ENCODE measurements at places on chromosomes 13 and 19.

DNA sequence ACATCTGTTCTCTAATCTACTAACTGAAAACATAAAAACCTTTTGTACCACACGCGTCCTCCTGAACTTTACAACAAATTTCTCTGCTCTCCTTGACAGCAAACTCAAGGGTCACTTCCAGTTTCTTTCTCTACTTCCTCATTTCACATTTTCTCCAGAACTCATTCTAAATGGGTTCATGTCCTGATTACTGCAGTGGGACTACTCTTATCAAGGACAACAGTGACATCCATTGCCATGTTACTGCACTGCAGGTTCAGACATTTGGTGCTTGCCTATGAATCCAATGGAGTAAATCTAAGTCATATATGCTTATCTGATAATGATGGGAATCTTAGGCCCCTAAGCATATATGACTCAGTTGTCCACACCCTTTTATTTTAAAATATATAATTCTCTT is 35.3 kb downstream of the FPR3 start:
- no peak for DNase-seq

GRCh38 chr13:54263868-54264267 is 1235.3 kb downstream of the OLFM4 start:
- no peak for DNase-seq

DNA sequence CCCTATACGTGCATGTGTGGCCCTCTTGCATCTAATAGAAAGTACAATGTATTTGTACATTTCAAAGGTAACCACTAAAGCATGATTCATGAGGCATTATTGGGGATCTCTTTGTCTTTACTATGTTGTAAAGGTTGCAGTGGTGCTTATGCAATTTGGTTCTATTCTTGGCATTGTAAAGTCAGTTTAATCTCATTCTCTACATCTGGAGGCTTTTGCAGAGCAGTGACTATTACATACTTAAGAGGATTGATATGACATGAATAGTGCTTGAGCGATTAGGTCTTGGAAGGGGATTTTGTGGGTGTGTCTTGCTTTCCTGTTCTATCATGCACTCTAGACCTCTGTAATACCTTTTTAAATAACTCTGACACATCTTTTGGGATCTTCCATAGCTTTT is 610.0 kb downstream of the EFNB2 start:
- DNase-seq = no peak

GRCh38 chr13:102935896-102936321 is 90.1 kb downstream of the ERCC5 start:
- DNase-seq = no peak

GRCh38 chr13:41019578-41020347 is 647 bp upstream of the ELF1 start:
- no peak for DNase-seq

DNA sequence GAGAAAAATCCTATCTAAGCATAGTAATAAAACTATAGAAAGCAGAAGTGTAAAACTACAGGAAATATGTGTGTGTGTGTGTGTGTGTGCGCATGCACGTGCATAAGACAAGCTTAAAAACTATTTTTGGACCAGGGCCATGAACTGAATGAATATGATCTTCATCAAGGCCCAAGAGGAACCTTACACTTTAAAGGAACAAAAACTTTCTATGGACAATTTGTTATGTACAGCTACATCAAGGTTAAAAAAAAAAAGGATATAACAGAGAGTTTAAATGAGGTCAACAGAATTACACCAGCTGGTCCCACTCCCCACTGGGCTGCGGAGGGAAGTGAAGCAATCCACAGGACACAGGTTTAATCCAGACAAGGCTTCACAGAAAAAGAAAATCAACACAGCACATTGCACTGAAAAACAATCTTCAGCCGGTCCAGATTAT is 151.1 kb downstream of the LHFPL6 start:
- DNase-seq = no peak

- no peak for DNase-seq
Observed at GRCh38 chr19:51799034-51799773, 4.2 kb downstream of the FPR3 start.

GRCh38 chr13:87274209-87274819 is 396.9 kb upstream of the SLITRK5 start:
- DNase-seq = peak; percentile 9

GRCh38 chr19:47794526-47794925 is 9.8 kb downstream of the TPRX1 start:
- DNase-seq = no peak

- DNase-seq = no peak
Observed at GRCh38 chr13:50133358-50133953, 118.2 kb downstream of the KCNRG start.

DNA sequence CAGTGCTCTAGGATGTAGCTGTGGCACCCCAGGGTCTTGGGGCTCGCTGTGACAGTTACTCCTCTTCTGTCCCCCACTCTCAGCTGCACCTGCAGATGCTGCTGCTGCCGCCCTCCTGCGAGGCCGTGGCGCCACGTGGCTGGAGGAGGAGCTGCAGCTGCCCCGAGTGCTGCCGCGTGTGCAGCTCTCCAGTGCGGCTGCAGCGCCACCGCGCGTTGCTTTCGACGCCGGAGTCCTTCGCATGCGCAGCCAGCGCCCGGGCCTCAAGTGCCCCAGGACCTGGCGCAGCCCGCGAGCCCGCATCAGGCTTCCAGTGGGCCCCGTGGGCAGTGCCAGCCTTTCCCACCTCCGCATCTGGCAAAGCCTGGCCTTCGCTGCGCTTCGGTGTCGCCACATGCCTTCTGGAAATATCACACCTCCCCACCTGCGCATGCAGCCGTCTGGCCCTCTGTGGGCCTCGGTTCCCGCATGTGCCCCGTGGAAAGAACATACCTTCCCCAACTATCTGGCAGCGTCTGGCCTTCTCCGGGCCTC is 692 bp upstream of the ZNF580 start:
- peak; percentile 74 for DNase-seq

DNA sequence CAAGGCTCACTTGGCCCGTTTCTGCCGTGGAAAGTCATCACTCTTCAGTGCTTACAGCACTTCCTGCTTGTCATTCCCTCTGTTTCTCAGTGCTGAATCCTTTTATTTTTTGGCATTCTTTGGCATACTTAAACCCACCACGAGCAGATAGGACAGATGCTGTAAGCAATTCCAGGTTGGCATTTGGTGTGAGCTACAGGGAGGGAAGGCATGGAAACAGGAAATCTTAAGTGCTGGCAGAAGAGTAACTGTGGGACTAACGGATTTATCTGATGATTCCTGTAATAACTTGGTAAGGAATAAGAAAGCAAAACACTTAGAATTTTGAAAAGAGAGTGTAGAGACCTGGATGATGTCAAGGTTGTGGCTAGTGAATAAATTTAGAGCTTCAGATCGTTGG is 273.4 kb downstream of the GPC6 start:
- no peak for DNase-seq

GRCh38 chr19:43780706-43781525 is at the start of gene KCNN4:
Gene KCNN4 (minus strand): TSS chr19:43780973. CDS start chr19:43780861, 112 bp downstream.
- DNase-seq = peak; percentile 52

DNA sequence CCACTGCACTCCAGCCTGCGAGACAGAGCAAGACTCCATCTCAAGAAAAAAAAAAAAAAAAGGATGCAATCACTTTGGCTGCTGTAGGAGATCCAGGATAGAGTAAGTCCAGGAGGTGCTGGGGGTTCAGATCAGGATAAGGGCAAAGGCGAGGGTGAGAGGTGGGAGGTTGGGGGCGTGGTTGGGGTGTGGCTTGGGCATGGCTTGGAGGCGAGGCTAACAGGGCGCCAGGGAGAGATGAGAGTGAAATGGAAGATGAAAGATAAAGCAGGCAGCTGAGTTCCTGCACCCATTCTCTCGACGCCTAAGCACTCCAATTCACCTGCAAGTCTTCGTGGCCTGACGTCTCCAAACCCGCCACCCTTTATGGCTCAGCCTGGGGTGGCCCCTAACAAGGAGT is 25.0 kb upstream of the ZNRF4 start:
- DNase-seq = no peak

DNA sequence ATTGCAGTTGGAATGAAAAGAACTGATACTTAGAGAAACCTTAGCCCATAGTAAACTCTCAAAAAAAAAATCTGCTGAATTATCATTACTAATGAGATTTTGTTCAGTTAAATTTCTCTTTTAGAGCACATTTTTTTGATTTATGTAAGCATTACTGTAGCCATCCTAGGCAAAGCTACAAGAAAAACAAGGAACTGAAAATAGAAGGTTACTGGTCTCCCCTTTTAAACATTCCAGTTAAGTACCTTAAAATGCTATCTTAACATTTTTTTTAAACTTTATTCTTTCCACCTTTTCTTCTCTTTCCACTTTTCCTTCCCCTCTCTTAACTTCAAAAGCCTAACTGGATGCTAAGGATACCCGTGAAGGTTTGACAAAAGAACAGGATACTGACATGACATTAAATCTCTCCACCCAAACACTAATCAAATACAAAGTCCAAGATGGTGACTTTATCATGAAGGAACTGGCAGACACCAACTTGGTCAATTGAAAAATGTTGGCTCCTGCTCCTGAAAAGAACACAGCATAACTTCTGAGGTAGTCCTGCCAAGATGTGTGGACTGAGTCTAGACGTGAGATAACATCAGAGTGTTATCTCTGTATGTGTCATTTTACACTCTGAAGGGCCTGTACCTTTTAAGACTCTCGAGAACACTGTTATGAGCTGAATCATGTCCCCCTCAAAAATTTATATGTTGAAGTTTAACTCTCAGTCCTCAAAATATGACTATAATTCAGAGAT is 29.5 kb upstream of the SACS start:
- DNase-seq = no peak

DNA sequence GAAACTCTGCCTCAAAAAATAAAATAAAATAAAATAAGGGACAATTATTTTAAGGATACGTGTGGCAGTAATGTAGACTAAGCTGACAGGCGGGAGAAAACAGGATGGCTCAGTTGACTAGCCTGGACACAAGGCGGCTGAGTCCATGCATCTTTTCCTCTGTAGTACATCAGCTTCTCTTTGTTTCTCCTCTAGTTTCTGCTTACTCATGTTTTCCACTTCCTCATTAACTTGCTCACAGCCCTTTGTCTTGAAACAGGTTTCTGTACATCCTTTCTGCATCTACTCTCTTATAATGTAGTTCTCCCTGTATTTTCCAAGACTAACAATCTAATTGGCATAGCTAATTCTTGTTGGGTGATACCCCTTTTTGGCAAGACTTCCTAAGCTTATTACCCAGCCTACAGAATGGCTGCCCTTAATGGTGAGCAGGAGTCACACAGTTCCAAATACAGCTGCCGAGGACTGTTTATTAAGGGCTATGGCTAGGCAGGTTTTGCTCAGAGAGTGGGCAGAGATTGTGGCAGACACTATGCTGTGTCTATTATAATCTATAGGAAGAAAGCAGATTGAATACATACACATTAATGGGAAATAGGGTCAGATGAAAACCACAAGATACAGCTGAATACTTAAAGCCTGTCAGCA is 58.7 kb upstream of the KLF5 start:
- DNase-seq = no peak

DNA sequence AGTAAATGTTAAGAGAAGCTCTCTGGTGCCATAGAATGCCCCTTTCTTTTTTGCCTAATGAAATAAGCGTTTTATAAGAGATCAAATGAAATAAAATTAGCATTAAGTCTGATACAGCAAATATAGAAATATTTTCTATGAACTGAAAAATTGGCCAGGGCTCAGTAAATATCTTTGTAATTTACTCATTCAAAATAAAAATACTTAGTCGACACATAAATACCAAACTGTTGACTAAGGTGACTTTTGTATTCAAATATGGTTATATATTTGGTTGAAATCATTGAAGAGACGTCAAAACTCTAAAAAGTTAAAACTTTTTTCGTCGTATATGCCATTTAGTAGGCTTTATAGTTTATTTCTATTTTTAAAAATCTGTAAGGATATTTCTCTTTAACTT is 25.6 kb downstream of the IPO5 start:
- DNase-seq = no peak

Data from CD4-positive, alpha-beta memory T cell (primary cell).